ENCODE measurements at places on chromosomes 6 and 20.

GRCh38 chr20:53797085-53797484 is 203.4 kb upstream of the ZNF217 start:
- DNase-seq, result no peak

GRCh38 chr6:148217921-148218320 is 124.7 kb upstream of the SASH1 start:
- no peak for DNase-seq

DNA sequence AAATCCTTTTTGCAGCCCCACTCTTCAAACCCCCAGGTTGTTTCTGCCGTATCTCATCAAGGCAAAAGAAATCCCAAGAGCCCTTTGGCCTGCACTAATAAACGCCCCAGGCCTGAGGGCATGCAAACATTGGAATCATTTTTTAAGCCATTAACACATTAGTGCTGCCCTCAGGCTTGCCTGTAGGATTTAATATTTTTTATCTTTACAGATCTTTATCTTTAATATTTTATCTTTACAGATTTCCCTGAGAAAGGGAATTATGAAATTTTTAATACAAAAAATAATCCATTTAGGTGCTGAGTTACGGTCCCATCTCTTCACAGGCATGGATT is 14.7 kb downstream of the GTPBP2 start:
- no peak for DNase-seq

DNA sequence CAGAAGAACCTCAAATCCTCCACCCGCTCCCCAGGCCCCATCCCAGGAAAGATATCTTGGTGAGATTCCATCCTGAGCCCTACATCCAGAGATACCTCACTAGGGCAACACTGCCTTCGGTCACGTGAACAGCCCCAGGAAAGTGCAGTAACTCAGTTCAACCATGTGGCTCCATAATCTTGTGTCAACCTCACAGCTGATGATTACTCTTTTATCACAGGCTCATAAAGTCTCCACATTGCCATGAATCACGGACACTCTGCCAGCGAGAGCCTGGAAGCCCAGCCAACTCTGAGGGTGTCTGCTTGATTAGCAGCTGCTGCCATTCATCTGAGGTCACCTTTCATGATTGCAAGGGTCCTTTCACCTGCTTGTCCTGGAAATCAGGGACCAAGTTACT is 175.8 kb upstream of the LRFN2 start:
- DNase-seq, result no peak

DNA sequence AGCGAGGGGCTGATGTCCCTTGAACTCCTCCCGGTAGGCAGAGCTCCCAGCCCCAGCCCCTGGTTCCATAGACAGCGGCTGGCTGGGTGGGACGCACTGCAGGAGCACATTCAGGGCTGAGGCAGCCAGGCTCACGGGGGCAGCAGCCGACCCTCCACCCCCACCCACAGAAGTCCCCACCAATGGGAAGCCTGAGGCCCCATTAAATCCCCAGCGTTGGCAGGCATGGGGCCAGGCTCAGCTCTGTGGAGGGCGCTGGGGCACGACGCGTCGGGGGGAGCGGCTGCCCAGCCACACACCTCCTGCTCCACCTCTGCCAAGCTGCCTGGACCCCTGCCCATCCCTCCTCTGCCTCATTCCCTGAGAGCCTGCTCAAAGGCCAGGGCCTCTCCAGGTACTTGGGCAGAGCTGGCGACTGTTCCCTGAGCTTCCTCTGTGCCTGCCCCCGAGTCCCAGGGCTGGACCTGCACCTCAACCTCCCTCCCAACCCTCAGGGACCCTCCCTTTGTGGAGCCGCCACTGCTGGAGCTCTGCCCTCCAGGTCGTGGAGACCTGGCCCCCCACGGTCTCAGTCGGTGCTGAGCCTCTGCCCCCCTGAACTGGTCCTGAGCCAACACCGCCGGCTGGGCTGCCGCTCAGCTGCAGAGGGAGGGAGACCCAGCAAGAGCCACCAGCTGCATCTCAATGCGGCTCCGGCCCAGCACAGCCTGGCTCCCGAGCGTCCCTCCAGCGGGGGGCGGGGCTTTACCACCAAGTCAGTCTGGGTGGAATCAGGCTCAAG is 9.1 kb downstream of the CHRNA4 start:
- DNase-seq, result no peak

DNA sequence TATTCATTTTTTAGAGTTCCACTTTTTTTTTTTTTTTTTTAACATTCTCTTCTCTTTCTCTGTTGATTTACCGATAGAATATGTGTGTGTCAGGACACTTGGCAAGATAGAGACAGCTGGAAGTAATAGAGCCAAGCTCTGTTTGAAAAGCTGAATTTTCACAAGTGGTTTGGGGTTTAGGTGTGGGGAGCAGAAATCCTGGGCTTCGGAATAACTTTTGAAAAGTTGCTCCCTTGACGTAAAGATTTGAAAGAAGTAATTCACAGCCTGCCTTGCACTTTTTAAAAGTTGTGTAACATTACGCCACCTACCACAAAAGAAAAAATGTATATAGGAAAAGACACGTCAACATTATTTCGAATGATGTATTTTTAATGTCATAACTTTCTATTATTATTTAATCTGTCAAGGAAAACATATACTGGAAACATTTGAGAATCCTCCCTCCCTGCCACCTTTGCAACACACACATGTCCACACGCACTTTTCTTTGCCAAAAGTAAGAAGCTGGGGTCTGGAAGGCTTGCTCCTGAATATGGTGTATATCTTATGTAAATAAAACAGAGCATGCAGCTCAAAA is 917.9 kb downstream of the KIF16B start:
- no peak for DNase-seq

- no peak for DNase-seq
These were observed 50.9 kb downstream of the TNFRSF21 start for GRCh38 chr6:47258724-47259347.

DNA sequence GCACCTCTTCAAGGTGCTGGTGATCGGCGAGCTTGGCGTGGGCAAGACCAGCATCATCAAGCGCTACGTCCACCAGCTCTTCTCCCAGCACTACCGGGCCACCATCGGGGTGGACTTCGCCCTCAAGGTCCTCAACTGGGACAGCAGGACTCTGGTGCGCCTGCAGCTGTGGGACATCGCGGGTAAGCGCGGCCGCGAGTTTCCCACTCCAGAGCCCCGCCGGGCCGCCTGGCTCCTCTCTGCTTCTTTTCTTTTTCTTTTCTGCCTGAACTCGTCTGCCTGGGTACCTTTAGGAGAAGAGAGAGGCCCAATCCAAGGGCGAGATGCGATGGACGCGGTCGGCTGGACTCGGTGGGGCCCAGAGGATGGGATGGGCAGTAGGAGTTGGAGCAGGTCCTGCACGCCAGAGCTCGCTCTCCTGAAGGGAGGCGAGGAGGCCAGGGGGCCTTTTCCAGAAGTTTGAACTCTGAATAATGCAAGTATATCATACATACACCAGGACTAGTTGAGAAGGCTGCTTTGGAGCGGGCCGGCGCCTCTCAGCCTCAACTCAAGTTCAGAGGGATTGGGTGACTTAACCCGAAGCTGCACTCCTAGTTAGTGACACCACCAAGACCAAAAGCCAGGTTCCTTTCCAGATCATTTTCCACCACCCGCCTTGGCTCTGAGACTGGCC is 445 bp downstream of the RAB32 start:
- DNase-seq, result peak; percentile 48

- peak; percentile 84 for DNase-seq
These were observed 11.7 kb downstream of the HCK start for GRCh38 chr20:32063695-32064094.

DNA sequence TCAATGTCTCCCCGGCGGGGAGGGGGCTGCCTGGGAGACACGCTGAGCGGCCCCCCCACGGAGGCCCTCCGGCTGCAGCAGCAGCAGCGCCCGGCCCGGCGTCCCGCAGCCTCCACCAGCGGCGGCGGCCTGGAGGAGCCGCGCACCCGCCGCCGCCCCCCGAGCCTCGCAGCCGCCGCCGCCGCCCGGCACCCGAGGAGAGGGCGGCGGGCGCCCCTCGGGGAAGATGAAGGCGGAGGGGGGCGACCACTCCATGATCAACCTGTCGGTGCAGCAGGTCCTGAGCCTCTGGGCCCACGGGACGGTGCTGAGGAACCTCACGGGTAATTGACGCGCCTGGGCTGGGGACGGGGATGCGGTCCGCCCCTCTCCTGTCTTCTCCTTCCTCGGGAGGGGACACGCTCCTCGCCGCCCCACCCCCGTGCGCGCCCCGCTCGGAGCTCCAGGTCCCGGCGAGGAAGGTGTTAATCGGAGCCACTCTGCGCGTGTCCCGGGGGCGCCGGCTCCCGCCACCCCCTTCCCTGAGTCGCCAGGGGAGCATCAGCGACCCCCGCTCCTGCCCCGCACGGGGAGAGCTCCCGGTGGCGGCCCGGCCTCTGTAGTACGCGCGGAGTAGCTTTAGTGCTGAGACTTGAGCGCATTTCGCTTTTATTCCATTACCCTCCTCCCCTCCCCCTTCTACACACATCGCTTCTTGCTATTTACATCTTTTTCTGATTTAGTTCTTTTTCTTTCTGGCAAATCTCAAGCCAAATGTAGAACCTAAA is 686 bp downstream of the TMEM170B start:
- DNase-seq, result no peak

GRCh38 chr6:17478223-17478907 is 85.0 kb downstream of the CAP2 start:
- no peak for DNase-seq

DNA sequence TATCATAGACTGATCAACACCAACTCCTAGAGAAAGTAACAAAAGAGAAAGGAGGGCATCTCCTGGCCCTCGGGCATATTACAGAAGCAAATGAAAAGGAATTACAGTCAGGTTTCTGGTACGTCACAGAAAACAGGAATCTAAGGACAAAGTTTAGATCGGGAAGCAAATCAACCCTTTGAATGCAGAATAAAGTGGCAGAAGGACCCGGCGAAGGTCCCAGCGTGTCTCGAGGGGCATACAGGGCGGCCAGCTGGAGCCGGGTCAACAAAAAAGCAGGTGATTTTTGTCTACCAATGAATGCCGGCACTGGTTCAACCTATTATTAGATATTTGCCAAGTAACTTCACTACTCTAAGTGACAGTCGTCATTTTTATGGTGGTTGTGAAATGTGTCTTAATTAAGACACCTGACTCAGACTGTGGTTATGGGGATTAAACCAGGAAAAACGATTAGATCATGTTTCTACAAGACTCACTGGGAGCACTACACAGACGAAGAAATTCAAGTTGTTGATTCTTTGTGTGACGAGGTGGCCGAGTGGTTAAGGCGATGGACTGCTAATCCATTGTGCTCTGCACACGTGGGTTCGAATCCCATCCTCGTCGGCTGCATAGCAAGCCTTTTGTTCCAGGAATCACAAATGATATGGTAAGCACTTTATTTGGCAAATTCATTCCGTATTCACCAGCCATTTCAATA is 12.4 kb upstream of the ZSCAN9 start:
- peak; percentile 52 for DNase-seq

- DNase-seq, result peak; percentile 6
These were observed 111.0 kb upstream of the TFAP2D start for GRCh38 chr6:50602292-50602691.

GRCh38 chr6:75103431-75103830 is 102.4 kb downstream of the COL12A1 start:
- no peak for DNase-seq

DNA sequence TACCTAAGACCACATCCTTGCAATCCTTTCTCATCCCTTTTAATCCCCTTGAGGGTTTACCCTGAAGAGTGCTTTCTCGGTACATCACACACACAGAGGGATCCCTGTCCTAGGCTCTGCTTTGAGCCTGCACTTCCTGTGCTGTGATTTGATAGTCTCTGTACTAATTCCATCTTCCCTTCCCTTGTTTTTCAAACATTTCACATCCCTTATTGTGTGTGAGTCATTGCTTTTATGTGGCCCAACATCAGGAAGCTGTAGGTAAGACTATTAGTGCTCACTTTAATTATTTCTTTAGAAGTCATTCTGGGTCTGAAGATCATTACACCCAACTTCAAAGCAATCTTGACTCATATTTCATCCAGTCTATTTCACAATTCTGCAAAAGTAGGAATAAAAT is 57.2 kb upstream of the ANKEF1 start:
- no peak for DNase-seq

GRCh38 chr6:894274-894673 is 201.3 kb upstream of the EXOC2 start:
- DNase-seq, result no peak

- no peak for DNase-seq
These were observed 120.7 kb downstream of the ZFAND3 start for GRCh38 chr6:37940074-37940847.

- no peak for DNase-seq
These were observed 571 bp upstream of the FOXC1 start for GRCh38 chr6:1609041-1609647.

DNA sequence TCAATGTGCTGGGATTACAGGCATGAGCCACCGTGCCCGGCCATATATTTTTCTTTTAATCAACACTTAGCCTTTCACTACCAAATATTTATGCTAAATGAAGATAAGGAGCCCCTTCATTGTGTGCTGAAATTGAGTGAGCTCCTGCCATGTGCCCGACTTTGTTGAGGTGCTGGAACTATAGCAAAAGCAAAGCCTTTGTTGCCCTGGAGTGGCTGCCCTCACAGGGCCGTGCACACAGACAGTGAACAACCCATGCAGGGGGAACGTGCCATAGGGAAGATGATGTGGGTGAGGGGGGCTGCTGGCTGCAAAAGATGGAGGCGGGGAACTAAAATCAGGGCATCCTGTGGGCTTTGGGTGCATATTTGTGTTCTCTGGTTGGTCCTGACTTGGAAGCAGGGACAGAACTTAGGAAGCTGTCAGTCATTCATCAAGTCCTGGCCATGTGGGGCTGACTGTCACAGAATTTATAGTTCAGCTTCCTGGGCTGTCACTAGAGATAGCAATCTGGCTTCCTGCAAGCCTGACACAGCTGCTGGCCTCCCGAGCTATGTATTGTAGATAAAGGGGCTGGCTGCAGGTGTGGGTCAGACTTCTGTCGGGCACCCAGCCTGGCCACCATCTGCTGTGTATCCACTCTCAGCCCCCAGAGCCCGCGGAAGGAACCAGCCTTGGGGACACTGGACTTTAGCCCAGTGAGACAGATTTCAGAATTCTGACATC is 56.8 kb upstream of the MPC1 start:
- DNase-seq, result no peak

GRCh38 chr6:21310568-21311140 is 282.9 kb upstream of the SOX4 start:
- no peak for DNase-seq

GRCh38 chr6:11769244-11769643 is 9.4 kb downstream of the ADTRP start:
- no peak for DNase-seq

DNA sequence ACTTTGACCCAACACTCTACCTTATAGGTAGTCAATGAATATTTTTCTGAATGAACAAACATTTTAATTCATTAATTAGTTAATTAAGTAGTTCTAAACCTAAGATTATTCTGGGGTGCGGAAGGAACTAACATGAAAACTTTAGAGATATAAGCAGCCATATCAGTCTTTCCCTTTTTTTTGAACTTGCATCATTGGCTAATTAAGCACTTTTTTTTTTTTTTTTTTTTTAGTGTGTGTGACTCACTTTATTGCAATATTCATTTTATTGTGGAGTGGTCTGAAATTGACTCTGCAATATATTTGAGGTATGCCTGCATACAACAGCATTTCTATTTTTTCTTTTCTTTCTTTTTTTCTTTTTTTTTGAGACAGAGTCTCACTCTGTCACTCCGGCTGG is 21.8 kb upstream of the AMD1 start:
- no peak for DNase-seq
